ENCODE measurements at places on chromosomes 1 and 21.

DNA sequence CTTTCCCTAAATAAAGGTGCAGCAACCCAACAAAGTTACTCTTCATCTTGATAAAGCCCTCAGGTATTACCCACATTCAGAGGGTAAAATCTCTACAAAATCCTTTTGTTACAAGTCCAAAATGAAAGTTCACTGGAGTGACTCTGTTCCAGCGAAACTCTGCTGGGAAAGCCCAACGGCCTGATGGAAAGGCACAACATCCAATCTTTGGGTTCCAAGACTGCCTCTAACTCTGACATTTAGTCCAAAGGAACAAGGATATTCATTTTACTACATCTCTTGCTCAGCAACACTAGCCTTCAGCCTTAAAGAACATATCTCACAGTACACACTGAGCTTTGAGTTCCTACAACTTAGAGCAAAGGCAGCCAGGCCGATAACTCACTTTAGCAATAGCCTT lies 42.1 kb downstream of the TGFBR3 start:
- no peak for DNase-seq

DNA sequence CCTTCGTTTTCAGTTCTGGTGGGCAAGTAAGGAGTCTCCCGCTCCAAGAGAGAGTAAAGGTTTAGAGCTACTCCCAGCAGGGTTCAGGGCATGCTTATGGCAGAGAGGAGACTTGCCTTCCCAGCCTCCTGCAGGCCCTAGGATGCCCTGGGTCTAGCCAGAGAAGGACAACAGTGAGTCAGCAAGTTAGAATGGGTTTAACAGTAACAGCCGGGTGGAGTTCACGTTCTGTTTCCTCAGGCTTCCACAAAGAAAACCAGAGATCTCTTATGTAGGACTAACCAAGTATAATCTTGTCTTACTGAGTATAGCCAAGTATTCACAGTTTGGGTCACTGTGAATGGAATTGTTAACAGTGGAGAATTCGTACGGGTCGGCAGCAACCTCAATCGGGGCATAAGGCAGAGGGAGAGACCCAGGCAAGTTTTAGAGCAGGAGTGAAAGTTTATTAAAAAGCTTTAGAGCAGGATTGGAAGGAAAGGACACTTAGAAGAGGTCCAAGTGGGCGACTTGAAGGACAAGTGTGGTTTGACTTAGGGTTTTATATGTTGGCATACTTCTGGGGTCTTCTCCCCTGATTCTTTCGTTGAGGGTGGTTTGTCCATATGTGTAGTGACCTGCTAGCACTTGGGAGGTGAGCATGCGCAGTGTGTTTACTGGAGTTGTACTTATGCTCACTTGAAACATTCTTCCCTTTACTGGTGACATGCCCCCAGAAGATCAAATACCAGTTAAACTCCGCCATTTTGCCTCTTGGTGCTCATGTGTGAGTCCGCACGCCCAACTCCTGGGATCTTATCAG lies 4.5 kb downstream of the OVAAL start:
- peak; percentile 46 for DNase-seq

GRCh38 chr1:201468844-201469644 lies at the start of gene PHLDA3:
Gene PHLDA3 (minus strand): TSS chr1:201469188. CDS start chr1:201468786, 402 bp downstream.
- DNase-seq: peak; percentile 88

GRCh38 chr1:226549094-226549936 lies 751 bp downstream of the STUM start:
- no peak for DNase-seq

DNA sequence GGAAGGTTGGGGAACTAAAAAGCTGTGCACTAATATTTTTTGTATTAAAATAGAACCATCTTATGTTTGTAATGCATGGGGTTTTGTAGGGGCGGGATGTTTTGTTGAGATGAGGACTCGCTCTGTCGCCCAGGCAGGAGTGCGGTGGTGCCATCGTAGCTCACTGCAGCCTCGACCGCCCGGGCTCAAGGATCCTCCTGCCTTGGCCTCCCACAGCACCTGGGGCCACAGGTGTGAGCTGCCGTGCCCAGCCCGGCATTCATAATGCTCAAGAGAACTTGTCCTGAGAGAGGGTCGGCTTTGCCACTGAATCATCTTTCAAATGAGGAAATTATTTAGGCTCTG lies 3.0 kb upstream of the C1orf159 start:
- no peak for DNase-seq

DNA sequence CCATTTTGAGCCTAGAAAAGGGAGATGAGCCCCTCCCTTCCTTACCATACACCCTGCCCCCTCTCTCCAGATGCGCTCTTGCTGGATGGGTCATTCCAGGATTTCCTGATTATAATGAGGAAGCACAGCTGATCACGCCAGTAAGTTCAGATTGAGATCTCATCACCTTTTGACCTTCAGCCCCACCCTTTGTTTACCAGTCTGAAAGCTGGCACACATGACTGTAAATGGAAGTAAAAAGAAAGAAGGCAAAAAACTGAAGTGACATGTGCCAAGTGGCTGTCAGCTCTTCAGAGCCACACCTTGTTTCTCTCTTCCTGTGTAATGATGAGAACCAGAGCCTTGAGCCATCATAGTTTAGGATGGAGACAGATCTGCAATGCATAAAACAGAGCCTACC lies 27.9 kb downstream of the S1PR1 start:
- DNase-seq: no peak

- DNase-seq: no peak
These were observed 142.6 kb upstream of the GJB5 start for GRCh38 chr1:34612091-34612827.

GRCh38 chr1:31957701-31958674 lies 19.8 kb upstream of the PTP4A2 start:
- DNase-seq: peak; percentile 17

GRCh38 chr1:30809514-30810263 lies 52.1 kb upstream of the LAPTM5 start:
- peak; percentile 88 for DNase-seq

DNA sequence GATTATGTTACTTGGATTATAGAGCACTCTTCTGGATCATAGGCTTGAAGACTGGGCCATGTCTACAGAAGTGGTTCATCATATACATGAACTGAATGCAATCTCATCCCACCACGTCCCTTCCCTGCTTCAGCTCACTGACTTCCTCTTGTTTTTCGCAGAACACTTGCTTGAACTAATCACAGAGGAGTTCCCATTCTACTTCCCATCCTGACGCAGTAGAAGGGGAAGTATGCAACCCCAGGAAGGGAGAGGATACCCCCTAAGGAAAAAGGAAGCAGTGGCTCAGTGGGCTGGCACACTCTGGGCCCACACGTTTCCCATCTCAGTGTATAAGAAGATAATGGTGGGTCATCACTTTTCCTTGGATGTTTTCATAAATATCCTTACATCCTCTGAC lies 36.2 kb downstream of the CASQ2 start:
- DNase-seq: no peak

DNA sequence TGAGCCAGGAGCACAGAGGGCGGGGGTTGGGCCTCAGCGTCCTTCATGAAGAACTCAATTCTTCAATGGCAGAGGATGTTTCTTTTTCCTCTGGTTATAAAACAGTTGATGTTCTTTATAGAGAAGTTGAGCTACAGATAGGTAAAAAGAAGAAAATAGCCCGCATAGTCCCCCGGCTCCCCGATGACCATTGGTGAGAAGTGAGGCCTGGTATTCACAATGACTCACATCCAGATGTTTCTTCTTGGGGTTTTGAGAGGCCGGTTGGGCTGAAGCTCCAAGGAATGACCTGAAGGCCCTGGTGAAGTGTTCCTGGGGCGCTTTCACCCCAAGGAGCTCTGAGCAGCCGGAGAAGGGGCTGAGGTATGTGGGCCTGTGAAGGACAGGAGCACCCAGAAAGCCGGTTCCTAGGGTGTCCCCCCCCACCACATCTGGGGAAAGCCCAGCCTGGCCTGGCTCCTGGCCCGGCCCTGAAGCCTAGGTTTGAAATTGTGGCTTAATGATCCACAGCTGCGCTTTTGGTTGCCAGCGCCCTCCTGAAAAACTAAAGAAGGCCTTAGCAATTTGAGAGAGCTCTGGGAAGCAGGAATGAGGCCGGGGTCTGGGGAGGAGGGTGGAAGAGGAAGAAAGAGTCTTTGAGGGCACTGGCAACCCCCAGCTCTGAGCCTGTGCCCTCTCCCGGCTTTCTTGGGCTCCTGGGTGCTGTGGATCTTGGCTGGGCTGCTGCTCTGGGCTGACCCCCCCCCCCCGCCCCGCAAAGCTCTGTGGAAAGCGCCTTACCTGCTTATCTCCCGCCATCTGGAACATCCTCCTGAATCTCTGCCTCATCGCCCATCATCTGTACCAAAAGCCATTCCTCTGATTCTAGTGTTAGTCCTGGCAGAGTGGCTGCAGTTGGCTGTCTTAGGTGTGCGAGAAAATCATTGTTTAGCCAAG lies 444.7 kb downstream of the CAMTA1 start:
- peak; percentile 21 for DNase-seq

- DNase-seq: no peak
These were observed 18.2 kb upstream of the IFI6 start for GRCh38 chr1:27690183-27690582.

- DNase-seq: no peak
These were observed 60.3 kb upstream of the EXO1 start for GRCh38 chr1:241787691-241788090.

GRCh38 chr1:244254467-244254866 lies 197.2 kb downstream of the ADSS2 start:
- no peak for DNase-seq

DNA sequence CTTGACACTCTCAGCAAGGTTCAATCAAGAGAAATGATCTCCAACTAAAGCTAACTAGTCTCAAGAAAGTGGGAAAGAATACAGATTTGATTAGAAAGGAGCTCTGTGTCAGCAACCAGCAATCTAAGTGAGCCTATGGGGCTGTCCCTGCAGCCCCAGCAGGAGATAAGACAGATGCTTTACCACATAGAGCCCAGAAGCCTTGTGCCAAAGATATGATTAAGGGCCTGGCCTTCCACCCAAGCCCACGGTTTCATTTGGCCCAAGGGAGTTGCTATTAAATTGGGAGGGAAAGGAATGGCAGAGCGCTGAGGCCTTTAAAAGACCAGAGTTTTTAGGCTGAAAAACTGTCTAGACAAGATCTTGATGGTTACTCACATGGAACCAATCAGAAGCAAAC lies 74.8 kb downstream of the HLCS start:
- no peak for DNase-seq

- no peak for DNase-seq
These were observed 6.2 kb upstream of the ERO1B start for GRCh38 chr1:236287757-236288619.

GRCh38 chr21:33424214-33424613 lies 21.0 kb downstream of the IFNGR2 start:
- DNase-seq: no peak

DNA sequence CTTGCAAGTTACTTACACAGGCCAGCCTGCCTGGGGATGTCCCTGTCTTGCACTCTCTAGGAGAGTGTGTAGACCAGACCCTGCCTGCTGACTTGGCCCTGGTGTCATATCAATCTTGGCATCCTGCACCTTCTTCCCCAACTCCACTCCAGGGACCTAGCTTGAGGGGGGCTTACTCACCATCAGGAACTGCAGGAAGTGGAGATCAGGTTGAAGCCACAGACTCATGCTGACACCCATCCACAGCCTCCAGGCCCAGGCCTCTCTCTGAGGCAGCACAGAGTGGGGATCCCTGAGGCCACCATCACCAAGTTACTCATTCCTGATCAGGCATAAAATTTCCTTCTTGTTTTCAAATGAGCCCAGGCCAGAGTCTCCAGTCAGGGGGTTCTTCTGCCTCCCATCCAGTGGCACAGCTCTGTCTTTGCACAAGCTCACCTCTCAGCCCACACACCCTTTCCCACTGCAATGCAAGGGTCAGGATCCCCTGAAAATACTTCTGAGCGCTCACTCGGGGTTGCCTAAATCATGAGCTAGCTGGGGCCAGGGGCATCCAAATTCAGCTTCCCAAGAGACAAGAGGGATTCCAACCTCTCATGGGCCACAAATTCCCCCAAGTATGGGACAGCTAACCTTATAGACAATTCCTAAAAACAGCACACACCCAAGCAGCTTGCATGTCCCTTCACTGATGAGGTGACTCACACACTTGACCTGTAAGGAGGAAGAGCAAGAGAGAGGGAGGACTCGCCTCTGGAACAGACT lies 33.5 kb downstream of the CSMD2 start:
- no peak for DNase-seq

DNA sequence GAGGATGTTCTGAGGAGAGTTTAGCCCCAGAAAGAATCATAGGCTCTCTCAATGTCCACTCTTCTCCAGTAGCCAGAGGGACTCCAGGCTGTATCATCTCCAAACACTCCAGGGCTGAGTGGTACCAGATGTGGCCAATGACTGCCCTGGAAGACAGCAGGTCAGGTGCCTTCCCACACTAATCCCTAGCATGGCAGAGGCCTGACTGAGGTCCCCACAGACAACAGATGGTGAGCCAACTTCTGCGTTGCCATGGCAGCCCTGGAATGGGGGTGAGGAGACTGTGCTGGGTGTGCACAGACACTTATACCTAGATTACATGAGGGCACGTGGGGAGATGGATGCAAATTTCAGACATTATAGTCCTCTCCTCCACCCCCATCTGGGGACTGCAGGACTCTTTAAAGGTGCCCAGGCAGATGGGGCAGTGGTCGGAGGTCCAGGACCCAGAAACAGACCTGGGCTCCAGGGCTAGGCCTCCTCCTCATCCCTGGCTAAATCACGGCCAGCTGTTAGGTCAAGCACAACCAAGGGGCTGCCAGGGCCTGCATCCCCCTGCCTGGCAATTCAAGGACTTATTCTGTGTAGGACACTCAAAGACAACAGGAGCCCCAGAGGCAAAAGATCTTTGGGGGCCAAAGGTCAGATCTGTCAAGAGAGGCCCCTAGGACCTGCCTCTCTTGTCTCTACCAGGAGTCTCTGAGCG lies 42.9 kb downstream of the CAMK2N1 start:
- no peak for DNase-seq

DNA sequence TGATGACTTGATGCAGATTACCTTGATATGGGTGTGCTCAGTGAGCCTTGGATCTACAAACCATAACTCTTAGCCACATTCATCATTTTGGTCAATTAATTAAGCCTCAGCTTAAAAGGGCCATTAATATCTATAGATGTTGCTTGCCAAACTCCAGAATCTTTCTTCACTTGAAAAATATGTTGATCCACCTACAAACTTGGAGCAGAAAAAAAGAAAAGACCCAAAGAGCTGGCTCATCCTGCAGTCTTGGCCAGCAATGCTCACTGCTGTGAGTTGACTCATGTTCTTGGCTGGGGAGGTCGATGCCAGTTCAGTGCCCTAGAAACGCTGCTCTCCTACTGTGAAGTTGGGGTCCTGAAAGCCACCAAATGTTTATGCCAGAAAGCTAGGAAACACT lies 75.4 kb downstream of the DPT start:
- DNase-seq: no peak
